ENCODE measurements at places on chromosomes 12 and 14.
A peak's percentile ranks its signal among the peaks of the same experiment; 100 is the strongest.

- no peak for DNase-seq
Measured at GRCh38 chr14:37443461-37443860, 151.6 kb downstream of the FOXA1 start.

DNA sequence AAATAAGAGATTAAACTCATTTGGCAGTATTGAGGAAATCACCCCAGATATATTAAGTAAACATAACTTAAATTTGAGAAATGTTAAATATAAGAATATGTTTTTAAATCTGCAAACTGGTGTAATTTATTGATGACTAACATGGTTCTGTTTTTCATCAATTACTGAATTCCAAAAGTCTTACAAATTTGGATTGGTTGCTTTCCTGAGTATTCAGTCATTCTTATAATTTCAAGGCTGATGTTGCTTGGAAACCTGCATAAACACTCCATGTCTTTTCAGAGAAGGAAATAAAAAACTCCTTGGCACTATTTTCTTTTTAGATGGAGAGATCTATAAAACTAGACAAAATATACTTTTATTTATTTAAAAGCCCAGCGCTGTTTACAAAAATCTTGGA is 71.7 kb downstream of the NOVA1 start:
- DNase-seq: no peak

DNA sequence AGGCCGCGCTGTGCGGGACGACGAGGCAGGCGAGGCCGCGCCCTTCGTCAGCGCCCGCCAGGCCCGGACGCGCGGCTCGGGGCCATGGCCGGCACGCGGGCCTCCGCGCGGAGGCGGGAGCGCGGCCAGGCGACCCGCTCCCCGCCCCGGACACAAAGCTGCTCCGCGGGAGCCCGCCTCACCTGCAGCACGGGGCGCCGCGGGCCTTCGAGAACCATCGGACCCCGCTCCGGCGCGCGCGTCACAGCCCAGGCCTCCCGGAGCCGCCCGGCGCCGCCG is 342 bp downstream of the DICER1 start:
- peak; percentile 40 for DNase-seq

GRCh38 chr14:77707355-77707723 is 484 bp downstream of the ALKBH1 start:
- peak; percentile 36 for DNase-seq

DNA sequence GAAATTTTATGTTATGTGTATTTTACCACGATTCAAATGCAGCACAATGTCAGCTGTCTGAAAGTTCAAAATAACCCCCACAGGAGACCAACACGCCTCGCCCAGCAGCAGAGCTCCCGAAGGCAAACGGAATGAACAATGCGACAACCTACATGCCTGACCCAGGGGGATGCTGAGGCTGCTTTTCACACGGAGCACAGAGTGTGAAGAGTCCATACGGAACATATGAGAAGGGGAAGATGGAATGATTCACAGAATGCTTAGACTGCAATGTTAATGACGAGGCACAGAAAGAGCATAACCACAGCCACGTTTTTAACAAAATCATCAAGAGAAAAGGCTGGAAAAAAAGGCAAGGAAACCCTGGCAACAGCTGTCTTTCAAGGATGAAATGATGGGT is 22.6 kb downstream of the ZFYVE21 start:
- no peak for DNase-seq

GRCh38 chr14:89466484-89466883 is 49.5 kb upstream of the FOXN3 start:
- no peak for DNase-seq

DNA sequence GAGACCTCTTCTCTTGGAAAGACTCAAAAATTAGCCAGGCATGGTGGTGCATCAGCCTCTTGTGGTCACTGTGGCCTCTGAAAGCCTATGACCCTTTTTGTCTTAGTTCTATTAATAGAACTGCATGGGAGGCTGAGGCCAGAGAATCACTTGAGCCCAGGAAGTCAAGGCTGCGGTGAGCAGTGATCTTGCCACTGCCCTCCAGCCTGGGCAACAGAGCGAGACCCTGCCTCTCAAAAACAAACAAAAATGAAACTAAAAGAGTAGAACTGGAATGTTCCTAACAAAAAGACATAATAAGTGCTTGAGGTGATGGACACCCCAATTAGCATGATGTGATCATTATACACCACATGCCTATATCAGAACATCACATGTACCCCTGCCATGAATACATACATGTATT is 197.0 kb upstream of the EEA1 start:
- DNase-seq: no peak

DNA sequence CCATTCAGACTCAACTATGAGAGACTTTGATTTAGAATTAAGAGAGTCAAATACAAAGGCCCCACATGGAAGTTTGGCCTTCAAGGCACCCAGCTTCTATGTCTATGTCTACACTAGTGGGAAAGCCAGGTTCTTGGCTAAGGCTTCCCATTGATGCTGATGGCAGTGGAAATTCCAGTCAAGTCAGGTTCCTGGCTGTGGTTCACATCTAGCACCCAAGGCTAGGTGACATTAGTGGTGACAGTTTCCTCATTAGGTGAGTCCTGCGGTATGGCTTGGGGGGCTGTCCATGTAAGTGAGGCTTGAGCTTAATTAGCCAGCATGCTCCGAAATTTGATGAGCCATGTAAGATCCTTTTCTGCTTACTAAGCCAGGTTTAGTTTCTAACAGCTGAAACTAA is 460.9 kb downstream of the RMST start:
- DNase-seq: no peak

- no peak for DNase-seq
Measured at GRCh38 chr12:630656-631632, 32.3 kb downstream of the NINJ2 start.

DNA sequence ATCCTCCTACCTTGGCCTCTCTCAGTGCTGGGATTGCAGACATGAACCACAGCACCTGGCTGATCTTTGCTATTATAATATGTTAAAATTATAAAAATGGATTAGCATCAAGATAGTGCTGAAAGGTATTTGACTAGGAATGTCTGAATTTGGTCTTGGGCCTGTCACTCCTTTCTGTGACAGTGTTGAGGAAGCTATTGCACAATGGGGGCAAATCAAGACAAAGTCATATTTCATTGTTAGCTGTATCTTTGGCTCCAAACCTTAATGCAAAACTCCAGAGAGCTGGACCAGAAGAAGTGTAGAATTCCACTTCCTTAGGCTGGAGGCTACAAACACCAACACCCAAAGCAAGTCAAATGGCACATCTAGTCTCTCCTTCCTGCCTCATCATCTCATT is 42.2 kb downstream of the ZCRB1 start:
- peak; percentile 27 for DNase-seq

DNA sequence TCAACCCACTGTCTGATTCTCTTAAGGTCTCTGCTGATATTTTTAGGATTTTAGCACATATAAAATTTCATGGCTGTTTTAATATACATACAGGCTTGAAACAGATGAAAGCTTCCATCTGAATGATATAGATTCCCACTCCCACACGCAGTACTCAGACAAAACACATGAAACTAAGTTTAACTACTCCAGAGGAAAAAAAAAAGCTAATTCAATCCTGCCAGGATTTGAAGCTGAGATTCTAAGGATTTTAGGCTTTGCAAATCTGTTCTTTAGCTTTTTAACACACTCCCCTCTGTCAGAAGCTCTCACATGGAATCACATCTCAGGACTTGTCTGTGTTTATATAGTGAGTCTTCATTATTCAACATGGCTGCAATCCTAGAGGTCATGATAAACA is 217.3 kb downstream of the BCAT1 start:
- DNase-seq: no peak

GRCh38 chr12:10027311-10027710 is 3.2 kb upstream of the CLEC9A start:
- DNase-seq: no peak

- no peak for DNase-seq
Measured at GRCh38 chr14:23285530-23286019, 357 bp downstream of the HOMEZ start.

DNA sequence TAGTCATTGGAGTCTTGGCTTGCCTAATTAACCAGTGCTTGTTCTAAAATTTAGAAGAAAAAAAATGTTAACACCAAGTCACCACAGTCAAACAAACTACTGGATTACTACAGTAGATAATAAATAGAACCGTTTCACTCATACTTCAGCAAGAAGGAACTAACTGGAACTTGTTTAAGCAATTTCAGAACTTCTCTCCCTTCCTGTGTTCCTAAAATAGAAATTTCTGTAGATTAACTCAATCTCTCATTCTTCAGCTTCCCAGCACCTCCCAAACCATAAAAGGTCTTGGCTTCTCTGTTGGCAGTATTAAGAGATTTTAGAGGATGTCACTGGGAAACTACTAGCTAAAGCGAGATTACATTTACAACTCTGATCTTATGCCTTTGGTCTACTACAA is 18.6 kb downstream of the GNS start:
- peak; percentile 60 for DNase-seq

DNA sequence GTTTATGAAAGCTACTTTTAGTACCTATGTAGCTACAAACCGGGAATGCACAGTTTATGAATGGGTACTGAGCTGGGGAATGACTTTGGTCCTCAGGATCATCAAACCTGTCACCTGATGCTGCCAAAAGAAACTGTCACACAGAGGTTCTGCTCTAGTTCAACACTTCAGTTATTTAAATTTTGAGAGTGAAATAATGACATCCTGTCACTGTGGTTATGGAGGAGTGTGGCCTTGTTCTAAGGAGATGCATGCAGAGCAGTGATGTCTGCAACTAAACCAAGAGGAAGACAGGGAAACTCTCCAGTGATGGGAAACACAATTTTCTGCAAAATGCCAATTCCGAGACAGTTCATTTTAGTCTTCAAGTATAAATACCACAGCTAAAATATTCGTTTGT is 4.8 kb upstream of the AEBP2 start:
- no peak for DNase-seq

DNA sequence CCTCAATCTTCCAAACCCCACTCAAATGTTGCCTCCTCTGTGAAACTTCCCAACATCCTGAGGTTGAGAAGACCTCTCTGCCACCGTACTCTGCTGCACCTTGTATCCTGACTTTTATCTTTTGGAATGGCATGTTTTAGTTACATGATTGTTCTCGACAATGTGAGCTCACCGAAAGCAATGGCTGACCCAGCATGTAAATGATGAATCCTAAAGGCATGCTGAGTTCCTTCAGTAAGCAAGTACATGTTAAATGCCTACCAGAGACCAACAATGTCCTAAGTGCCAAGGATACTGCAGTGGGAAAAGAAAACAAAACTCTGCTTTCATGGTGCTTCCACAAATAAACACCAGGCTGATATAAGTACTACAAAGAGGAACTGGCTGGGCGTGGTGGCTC is 13.7 kb downstream of the PPP1R13B start:
- no peak for DNase-seq

GRCh38 chr14:104966981-104967385 is 11.2 kb downstream of the AHNAK2 start:
- DNase-seq: no peak

DNA sequence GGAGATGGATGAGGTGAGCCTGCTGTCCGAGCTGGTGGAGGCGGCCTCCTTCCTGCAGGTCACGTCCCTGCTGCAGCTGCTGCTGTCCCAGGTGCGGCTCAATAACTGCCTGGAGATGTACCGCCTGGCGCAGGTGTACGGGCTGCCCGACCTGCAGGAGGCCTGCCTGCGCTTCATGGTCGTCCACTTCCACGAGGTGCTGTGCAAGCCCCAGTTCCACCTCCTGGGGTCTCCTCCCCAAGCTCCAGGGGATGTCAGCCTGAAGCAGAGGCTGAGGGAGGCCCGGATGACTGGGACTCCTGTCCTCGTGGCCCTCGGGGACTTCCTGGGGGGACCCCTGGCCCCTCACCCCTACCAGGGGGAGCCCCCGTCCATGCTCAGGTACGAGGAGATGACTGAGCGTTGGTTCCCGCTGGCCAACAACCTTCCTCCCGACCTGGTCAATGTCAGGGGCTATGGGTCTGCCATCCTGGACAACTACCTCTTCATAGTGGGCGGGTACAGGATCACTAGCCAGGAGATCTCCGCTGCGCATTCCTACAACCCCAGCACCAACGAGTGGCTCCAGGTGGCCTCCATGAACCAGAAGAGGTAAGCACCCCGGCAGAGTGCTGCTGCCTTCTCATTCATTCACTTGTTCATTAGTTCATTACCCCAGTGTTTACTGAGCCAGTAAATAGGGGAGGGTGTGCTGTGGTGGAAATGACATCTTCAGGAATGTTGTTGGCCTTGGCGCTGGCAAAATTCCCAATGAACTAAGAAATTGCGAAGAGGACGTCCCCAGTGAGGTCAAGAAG is 774 bp upstream of the MANSC4 start:
- no peak for DNase-seq

DNA sequence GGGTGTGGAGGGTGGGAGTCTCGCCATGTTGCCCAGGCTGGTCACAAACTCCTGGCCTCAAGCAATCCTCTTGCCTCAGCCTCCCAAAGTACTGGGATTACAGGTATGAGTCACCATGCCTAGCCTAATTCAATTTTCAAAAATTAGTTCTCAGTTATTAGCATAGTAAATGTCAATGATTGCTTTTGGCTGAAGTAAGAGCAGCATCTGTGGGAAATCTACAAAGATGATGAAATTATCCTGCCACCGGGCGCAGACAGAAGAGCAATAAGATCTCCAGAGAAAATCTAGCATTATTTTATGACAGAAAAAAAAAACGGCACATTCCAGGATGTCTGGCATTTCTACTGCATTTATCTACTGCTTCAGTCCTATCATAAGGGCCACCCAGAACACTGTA is 97.9 kb upstream of the DAAM1 start:
- no peak for DNase-seq

GRCh38 chr12:41606468-41607445 is 418.6 kb downstream of the PDZRN4 start:
- DNase-seq: no peak

- DNase-seq: no peak
Measured at GRCh38 chr14:104665657-104666522, 23.5 kb upstream of the INF2 start.

GRCh38 chr12:12046401-12046800 is 24.3 kb upstream of the BCL2L14 start:
- DNase-seq: no peak

DNA sequence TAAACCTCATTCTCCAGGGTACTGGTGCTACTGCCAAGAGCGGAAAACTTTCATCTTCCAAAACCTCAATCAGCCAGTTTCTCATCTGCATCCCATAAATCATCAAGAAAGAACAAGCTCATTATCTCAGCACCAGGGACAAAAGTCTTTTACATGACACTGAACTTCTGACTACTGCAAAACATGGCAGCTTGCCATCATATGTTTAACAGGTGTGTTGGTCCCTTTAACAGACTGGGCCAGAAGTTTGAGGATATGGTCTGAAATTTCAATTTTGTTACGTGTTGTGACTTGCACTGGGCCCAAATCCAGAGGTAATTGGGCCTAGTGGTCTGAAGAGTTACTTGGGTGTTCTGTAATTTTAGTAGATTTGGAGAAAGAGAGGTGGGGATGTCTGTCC is 305.4 kb upstream of the SEL1L start:
- DNase-seq: no peak

DNA sequence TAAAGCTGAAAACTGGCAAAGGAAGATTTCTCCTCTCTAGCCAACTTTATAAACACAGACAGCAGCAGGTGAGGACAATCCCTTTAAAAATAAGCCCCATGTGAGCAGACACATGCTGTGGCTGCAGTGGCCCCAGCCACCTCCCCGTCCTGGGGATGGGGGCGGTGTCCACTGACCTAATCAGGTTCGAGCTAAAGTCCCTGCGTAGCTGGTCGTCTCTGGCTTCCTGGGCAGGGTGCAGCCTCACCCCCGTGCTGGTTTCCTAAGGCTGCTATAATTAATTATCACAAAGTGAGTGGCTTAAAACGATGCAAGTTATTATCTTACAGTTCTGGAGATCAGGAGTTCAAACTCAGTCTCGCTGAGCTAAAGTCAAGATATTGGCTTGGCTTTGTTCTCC is 1.0 kb downstream of the BDKRB1 start:
- no peak for DNase-seq

- DNase-seq: no peak
Measured at GRCh38 chr12:5549011-5549410, 117.1 kb downstream of the NTF3 start.

- DNase-seq: no peak
Measured at GRCh38 chr14:65637780-65638179, 225.2 kb downstream of the FUT8 start.
